ENCODE measurements at places on chromosomes 16 and 17.
A peak's percentile ranks its signal among the peaks of the same experiment; 100 is the strongest.

DNA sequence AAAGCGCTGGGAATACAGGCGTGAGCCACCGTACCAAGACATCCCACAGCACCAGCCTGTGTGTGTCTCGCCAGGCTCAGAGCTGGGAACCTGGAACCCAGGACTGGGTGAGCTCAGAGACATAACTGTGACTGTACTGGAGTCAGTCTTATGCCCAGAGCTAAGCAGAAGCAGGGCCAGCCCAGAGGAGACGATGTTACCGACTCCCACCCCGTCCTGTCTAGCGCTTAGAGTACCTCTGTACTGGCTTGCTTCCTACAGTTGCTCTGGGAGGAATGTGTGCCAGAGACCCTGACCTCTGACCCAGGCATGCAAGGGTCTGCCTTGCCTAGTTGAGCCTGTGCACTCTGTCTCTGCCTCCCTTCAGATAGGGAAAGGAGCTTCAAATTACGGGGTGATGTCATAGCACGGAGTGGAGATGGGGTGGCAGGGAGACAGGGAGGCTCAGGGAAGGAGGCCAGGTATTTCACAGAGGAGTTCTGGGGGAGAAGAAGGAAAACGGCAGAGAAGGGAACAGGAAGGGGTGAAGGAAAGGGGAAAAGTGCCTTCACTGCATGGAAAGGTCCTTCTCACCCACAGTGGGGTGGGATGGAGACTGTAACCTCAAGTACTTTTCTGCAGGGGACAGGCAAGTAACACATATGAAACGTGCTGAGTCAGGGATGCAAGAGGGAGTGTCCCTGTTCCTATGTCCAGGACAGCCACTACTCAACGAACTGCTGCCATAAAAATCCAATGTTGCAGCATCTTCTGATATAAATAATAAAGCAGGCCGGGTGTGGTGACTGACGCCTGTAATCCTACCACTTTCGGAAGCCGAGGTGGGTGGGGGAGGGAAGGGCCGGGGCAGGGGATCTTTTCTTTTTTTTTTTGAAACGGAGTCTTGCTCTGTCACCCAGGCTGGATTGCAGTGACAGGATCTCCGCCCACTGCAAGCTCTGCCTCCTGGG, 5.8 kb upstream of the ARMC5 start:
- DNase-seq, result peak; percentile 56

GRCh38 chr17:50111673-50112655, 16.8 kb downstream of the PDK2 start:
- DNase-seq, result no peak

- DNase-seq, result no peak
These were observed 558.9 kb upstream of the HSBP1 start for GRCh38 chr16:83248735-83249463.

DNA sequence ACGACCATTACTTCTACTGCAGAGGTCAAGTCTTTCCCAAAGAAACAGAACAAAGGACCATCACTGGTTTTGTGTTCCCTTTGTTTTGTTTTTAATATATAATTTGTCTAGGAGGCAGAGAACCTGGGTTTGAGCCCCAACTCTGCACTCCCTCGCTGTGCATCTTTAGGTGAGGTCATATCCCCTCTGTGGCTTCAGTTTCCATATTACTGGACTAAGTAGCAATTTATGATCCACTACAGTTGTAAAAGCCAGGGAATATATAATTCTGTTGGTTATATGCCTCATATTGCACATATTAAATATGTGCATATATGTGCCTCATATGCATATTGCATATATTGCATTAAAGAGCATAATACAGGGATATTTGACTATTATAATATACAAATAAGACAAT, 392.0 kb downstream of the GRIN2A start:
- no peak for DNase-seq

DNA sequence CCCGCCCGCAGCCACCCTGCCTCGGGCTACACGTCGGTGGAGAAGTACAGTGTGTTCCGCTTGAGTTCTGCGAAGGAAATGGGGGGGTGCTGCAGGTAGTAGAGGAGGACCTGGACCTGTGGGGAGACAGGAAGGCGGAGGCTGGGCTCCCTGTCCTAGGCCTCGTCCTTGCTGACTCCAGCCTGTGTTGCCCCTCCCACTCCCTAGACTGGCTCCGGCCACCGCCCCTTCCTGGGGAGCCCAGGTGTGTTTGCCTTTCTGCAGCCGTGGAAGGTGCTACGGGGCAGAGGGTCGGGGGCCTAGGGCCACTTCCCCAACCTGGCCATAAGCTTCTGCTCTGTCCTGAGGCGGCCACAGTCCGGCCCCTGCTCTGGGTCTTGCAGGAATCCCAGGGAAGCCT, 9.1 kb downstream of the TIMM22 start:
- DNase-seq, result no peak

GRCh38 chr17:78351449-78352006, 8.3 kb downstream of the SOCS3 start:
- DNase-seq, result no peak

GRCh38 chr16:3388325-3388724, 12.5 kb downstream of the ZSCAN32 start:
- DNase-seq, result no peak

Data from activated effector memory CD4-positive, alpha-beta T cell treated with anti-CD3 and anti-CD28 coated beads, Interleukin-2, amount 50 U/mL, for 16 hours (primary cell).